ENCODE measurements at places on chromosomes 7 and 10.
A peak's percentile ranks its signal among the peaks of the same experiment; 100 is the strongest.

DNA sequence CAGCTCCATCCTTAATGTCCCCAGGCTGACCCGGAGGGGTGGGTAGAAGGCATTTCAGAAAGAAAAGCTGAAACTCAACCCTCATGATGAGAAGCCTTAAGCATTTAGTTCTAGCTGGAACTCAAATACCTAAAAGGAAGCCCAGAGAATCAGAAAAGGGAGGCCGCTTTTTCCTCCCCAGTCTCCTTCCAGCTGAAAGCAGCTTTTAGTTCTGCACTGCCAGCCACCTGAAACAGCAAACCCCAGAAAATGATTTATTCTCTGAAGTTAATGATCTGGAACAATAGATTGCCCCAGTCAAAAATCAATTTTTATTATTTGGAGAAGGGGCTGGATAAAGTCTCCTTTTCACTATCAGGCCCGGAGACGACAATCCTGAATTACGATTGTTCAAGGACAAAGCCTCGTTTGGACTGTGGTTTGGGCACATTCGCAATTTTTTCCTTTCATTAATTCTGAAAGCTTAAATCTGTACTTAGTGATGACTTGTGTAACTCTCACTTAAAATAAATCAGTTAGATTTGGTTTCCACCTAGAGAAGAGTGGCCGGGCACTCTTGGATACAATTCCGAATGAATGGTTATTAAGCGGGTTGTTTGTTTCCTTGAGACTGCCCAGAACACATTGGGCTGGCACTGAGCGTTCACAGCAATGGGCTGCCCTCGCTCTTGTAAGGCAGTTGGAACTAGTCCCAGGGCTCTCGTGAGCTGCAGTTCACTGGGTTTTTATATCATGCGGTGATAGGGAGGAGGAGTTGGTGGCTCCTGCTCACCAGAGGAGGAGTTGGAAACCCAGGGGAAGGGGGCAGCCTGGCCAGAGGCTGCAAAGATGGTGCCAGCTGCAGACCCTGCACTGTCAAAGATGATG lies 262.2 kb downstream of the CCSER2 start:
- no peak for DNase-seq

GRCh38 chr10:101301111-101301731 lies 52.7 kb upstream of the BTRC start:
- peak; percentile 83 for DNase-seq

- DNase-seq, result no peak
Observed at GRCh38 chr10:6542999-6543430, 37.1 kb downstream of the PRKCQ start.

DNA sequence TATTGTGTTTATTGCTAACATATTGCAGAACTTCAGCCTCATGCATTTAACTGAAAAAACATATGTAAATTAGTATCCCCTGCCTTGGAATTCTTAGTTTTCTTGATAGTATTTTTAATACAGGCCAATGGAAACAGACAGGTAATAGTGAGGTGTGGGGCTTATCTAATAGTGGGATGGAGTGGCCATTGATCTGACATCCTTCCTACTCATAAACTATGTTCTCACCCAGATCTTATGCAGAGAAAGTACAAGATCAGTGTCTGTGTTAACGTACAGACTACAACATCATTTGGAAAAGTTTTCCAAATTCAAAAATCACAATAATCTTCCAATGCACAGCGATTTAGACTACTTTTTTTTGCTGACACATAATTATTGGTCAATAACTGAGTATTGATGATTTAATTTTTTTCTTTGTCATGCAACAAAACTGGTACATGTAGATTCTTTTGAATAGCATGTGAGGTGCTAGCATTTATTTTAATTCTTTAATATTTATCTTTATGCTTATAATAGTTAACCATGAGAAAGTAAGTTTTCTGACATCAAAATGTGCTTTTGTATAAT lies 9.7 kb downstream of the CD36 start:
- DNase-seq, result no peak

DNA sequence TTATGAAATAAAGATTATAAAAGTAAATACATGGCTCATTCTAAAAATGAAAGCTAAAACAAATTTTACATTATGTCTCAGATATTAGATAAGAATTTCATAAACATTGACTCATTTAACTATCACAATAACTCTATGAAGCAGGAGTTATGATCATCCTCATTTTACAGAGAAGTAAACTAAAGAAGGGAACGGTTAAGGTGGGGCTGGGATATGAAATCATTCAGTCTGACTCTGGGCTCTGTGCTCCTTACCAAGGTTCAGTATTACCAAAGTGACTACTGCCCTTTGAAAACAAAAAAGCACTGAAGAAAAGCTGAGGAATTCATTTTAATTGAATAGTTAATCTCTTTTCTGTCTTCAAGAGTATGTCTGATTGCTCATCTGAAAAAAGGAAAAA lies 22.1 kb upstream of the CUBN start:
- DNase-seq, result no peak

DNA sequence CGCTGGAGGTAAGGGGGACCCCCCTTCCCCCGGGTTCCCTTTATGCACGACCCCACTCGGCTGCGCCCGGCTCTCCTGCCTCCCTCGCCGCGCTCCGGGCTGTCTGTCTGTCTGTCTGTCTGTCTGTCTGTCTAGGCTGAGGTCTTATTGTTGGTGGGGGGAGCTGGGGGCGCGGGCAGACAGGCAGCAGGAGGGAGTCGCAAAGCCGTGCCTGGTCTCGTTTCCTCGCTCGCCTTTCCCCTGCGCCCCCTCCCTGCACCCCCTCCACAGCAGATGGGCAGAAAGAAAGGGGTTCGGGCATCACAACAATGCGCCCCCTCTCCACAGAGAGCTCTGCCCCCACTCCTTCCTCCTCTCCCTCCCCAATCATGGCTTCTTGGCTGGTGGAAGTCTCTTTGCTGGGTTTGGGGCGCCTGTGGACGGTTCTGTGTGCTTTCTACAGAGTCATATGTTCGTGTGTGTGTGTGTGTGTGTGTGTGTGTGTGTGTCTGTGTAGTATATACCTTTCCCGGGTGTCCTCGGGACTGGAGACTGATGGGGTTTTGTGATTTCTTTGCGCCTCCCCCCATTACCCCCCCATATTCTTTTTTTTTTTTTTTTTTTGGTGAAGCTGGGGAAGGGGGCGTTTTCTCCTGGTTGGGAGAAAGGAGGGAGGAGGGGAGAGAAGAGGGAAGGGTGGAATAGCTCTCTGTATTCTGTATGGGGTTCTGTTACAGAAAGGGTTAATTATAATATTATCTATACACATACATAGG lies 1.9 kb downstream of the AUTS2 start:
- DNase-seq, result peak; percentile 57

DNA sequence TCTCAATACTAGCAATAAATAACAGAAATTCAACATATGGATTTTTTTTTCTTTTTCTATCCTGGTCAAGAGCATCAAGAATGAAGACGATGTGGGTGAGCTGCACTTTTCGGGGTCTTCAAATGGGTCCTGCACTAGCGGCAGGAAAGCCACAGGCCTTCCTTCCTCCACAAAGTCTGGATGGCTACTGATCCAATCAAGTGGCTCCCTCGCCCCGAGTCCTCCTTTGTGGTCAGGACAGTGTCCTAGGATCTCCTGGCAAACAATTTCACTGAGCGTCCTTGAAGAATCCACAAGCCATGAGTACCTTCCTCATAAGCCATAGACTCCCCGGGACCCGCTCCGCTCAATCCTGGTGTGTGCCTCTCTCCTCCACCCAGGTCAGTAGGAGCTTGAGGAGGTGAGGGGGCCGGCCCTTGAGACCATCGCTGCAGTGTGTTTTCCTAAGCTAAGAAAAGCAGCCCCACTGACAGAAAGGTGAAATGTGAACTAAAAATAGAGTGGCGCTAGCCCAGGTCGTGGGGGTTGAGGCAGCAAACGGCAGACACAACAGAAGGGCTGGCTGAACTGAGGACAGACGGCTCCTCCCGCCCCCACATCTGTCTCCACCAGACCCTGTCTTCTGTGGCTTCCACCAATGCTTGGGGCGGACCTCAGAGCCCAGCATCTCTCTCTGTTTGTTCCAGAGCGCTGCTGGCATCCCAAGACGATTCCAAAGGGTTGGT lies 202.3 kb downstream of the HERPUD2 start:
- DNase-seq, result no peak

All from DMS53 (cell line).